ENCODE measurements at places on chromosomes 6 and 20.

DNA sequence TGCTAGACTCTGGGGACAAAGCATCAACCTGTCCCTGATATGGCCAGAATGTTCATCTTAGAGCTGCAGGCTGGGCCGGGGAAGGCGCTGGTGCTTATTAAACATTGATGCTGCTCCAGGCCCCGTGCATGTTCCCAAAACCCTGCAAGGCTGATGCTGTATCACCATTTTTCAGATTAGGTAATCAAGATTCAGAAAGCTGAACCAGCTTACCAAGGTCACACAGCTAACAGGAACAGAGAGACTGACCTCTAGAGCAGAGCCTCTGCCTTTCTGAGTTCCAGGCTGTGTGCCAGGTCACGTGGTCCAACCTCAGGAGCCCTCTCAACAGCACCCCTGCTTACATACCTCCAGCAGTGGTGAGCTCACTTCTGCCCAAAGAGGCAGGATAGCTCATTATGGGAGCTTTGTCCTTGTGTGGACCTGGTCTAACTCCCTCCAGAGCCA lies 16.1 kb upstream of the VSTM2L start:
- no peak overlapping the region for H3K27ac ChIP-seq
- H3K27me3 ChIP-seq: no peaks in the 10 kb centered on the region
- H3K4me1 ChIP-seq: no peaks in the 10 kb centered on the region
- no peaks in the 10 kb centered on the region for H3K36me3 ChIP-seq
- no peak for DNase-seq
- no peak overlapping the region for H3K4me3 ChIP-seq

GRCh38 chr6:76518443-76518842 lies 446.0 kb upstream of the IMPG1 start:
- no peak for DNase-seq
- no peaks in the 10 kb centered on the region for H3K36me3 ChIP-seq
- H3K27me3 ChIP-seq: no peaks in the 10 kb centered on the region

DNA sequence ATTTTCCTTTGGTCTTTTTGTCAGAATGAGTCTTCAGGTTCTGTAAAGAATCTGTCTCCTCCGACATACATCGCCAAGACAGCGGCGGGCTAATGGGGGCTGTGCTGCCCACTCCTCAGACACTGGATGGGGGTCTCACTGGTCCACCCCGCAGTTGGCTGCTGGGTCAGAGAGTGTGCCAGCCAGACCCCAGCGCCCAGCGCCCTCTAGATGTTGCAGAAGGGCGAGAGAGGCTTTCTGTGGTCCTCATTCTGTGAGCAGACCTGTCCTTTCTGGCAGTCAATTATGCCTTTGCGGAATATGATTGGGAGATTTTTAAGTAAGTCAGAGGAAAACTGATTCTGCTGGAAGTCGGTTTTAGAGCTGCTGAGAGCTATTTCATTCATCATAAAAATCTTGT lies 7.8 kb upstream of the CCR6 start:
- H3K4me3 ChIP-seq: no peak overlapping the region
- DNase-seq: no peak
- H3K36me3 ChIP-seq: no peaks in the 10 kb centered on the region
- H3K4me1 ChIP-seq: no peaks in the 10 kb centered on the region
- no peak overlapping the region for H3K27ac ChIP-seq

GRCh38 chr6:20416567-20417345 lies 15.1 kb downstream of the E2F3 start:
- no peaks in the 10 kb centered on the region for H3K27me3 ChIP-seq
- H3K27ac ChIP-seq: no peak overlapping the region
- no peak for DNase-seq
- H3K4me3 ChIP-seq: no peak overlapping the region
- peaks cover 10% of the 10 kb centered on the region for H3K4me1 ChIP-seq

DNA sequence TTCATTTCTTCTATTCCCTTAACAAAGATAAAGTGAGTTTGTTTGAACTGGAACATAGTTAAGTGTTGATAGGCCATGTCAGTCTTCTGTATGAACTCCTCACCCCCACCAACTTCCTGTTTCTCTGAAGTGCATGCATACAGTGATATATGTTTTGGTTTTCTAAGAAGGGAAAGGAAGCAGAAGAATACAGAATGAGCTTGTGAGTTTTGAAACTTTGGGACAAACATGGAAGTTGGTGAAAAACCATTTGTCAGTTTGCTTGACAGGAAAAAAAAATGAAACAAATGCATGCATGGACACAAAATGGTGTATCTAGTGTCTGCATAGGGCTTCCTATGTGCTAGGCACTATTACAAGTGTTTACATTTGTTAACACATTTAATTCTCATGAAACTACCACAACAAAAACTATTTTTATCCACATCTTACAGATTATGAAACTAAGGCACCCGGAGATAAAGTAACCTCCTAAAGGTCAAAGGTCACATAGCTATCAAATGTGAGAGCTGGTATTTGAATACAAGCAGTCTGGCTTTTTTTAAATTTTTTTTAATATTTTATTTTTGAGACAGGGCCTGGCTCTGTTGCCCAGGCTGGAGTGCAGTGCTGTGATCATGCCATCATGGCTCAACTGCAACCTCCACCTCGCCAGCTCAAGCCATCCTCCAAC lies 105.9 kb downstream of the ADGRB3 start:
- H3K27ac ChIP-seq: no peak overlapping the region
- peaks cover 2% of the 10 kb centered on the region for H3K27me3 ChIP-seq
- H3K4me3 ChIP-seq: no peak overlapping the region
- no peaks in the 10 kb centered on the region for H3K36me3 ChIP-seq

DNA sequence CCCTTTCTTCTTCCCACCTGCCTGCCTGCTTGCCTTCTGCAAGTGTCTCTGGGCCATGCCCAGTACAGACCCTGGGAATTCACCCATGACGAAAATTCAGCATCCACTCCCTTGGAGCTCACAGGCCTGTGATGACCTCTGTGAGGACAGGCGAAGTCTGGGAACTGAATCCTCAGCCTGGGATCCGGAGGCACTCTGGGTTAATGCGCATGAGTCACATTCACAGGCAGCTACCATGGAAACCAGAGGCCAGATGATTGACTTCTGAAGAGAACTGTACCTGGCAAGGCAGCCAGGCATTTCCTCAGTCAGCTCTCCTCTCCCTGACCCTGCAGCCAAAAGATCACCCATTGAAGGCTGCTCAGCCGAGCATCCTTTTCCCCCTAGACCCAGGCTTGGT lies 41.0 kb downstream of the SLC9A8 start:
- peak overlapping the region; percentile 69 for H3K27ac ChIP-seq
- H3K4me1 ChIP-seq: peaks cover 3% of the 10 kb centered on the region
- no peaks in the 10 kb centered on the region for H3K27me3 ChIP-seq
- no peaks in the 10 kb centered on the region for H3K36me3 ChIP-seq

DNA sequence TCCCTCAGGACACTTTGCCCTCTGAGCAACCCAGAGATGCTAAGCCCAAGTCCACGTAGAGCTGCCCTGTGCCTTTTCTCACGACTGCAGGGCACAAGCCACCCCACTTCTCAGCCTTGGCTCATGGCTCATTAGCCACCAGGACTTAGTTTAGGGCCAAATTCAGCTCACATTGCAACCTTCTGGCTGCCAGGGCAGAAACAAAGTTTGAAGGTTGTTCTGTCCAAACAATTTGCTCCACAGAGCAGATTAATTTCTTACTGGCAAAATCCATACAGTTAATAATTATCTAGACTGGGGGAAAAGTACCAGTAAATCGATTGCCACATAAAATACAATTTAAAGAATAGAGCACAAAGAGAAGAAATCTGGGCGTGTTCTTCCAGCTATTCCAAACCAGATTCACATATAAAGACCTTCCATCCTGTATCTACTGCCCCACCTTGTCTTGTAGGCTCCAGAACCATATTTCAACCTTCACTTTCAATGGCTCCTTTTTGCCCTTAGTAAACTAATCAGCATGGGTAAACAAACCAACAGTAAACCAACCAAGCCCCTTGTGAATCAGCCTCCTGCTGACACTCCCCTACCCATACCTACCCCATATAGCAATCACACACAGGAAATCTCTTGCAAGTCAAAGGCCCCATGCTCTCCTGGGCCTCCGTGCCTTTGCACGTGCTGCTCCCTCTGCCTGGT lies 101.9 kb downstream of the QRSL1 start:
- no peak overlapping the region for H3K4me3 ChIP-seq
- H3K27ac ChIP-seq: no peak overlapping the region
- H3K4me1 ChIP-seq: peaks cover 1% of the 10 kb centered on the region
- H3K27me3 ChIP-seq: no peaks in the 10 kb centered on the region
- no peak for DNase-seq

GRCh38 chr6:148852688-148853087 lies 105.9 kb downstream of the UST start:
- H3K36me3 ChIP-seq: no peaks in the 10 kb centered on the region
- H3K27ac ChIP-seq: no peak overlapping the region
- no peak for DNase-seq
- no peaks in the 10 kb centered on the region for H3K27me3 ChIP-seq

DNA sequence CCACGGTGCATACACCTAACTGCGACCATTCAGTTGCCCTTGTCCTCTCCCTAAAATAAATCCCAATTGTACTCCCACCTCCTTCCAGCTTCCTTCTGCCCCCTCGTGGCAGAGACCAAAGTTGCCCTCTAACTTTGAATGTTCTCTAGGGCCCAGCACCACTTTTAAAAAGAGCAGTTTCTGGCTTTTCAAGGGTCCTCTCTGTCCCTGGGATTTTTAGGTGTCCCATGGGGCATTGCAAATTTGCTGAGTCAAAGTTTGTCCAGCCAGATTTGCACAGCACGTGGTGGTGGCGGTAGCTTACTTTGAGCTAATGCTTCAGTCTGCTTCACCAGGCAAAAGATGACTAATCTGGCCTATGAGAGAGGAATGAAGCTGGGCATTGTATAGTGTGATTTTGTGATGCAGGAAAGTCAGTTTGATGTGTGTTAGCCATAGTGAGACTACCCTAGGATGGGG lies 100.2 kb downstream of the PERP start:
- no peak for DNase-seq
- no peaks in the 10 kb centered on the region for H3K27me3 ChIP-seq
- no peak overlapping the region for H3K27ac ChIP-seq
- H3K4me1 ChIP-seq: no peaks in the 10 kb centered on the region
- H3K4me3 ChIP-seq: no peak overlapping the region

DNA sequence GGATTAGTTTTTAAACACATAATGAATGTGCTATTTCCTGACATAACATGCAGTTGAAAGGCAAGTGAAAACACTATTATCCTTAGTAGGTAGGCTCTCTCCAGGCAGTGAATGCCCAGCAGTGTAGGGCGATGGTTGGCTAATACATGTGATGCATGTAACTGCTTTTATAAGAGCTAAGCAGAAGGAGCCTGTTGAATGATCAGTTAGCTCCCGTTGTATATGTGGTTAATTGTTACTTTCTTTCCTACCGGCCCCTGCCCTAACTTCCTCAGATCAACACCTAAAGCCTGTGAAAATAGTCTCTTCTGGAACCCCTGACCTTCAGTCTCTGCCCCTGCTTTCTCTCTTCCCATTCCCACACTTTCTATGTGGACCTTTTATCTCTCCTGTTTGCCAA lies 10.5 kb downstream of the SOX4 start:
- no peak overlapping the region for H3K4me3 ChIP-seq
- H3K27me3 ChIP-seq: no peaks in the 10 kb centered on the region
- DNase-seq: no peak
- peaks cover 5% of the 10 kb centered on the region for H3K4me1 ChIP-seq
- H3K36me3 ChIP-seq: no peaks in the 10 kb centered on the region

- no peak for DNase-seq
- no peak overlapping the region for H3K27ac ChIP-seq
- no peaks in the 10 kb centered on the region for H3K27me3 ChIP-seq
- H3K4me3 ChIP-seq: no peak overlapping the region
- no peaks in the 10 kb centered on the region for H3K4me1 ChIP-seq
These were observed 156.4 kb upstream of the RREB1 start for GRCh38 chr6:6951355-6951754.

DNA sequence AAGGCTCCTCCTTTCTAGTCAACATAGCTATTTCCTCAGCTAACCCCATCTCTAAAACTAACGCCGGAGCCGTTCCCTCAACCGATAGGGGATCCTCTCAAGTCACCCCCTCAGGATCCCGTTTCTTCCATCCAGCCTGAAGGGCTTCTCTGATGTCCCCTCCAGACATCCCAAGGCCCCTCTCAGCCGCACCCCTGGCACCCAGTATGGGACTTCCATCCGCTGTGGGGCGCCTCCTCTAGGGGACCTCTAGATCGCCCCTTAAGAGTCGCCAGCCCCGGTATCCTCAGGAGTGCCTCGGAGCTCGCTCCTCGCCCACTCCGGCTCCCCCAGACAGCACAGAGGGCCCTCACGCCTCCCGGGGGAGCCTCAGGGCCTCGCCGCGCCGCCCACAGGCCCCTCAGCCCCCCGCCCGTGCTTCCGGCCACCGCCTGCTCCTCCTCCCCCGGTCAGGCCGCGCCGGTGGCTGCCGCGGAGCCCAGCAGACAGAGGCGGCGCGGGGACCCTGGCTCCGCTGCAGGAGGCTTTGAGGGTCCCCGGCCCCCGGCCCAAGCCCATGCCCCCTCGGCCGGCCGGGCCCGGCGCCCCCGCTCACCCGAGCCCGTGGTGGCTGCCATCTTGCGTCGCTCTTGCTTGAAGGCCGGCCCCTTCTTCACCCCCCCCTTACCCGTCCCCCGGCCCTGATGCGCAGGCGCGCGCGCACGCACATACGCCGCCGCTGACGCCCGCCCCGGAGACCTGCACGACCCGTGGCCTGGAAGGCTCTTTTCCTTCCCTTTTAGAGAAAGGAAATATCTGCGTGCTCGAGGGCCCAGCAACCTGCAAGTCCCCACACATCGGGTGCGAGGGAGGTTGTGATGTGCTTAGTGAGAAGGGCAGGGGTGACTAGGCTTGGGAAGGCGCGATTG lies at the start of gene UBE2V1:
UBE2V1 (minus strand) TSS at position 639 of the 908 bp plus-strand sequence; CDS start at position 617, 22 bp downstream.
- DNase-seq: peak; percentile 96
- peak within 1 kb of the TSS; percentile 93 for H3K27ac ChIP-seq
- peak within 1 kb of the TSS; percentile 90 for H3K4me3 ChIP-seq
- H3K4me1 ChIP-seq: peaks cover 8% of the 10 kb centered on the region
- no peaks in the 10 kb centered on the region for H3K36me3 ChIP-seq
- H3K27me3 ChIP-seq: no peaks in the 10 kb centered on the region

DNA sequence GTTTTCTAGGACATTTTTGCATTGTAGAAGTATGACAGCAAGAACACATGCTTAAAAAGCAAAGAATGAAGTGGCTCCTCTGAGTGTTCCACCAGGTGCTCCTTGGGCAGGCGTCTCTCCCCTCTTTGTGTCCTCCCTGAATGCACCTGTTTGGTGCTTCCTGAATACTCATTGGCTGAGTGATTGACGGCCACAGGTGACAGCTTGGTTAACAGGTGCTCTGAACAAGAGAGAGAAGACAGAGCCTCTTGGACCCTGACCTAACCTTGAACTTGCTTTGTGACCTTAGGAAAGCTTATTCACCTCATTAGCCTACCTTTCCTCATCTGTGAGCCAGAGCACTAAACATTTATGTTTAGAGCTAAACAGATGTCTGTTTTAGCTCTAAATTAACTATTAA lies 93.7 kb downstream of the TULP4 start:
- no peaks in the 10 kb centered on the region for H3K36me3 ChIP-seq
- H3K4me3 ChIP-seq: no peak overlapping the region
- H3K4me1 ChIP-seq: peaks cover 2% of the 10 kb centered on the region
- no peaks in the 10 kb centered on the region for H3K27me3 ChIP-seq

DNA sequence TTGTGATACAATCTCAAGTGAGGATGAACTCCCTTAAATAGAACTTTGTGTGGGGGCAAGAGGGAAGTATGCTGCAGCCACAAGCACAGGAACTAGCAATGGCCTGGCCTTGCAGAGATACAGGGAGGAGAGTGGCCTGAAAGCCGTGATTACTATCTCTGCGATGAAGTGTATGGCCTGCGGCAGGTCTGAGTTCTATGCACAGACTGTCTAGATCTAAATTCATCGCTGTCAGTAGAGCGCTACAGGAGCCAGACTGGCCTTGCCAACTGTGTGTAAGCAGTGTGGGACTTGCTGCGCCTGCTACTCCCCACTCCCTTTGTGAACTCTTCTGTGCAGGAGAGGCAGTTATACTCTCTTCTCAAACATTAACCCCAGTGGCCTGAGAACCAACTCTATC lies 997.0 kb downstream of the GRIK2 start:
- no peaks in the 10 kb centered on the region for H3K4me1 ChIP-seq
- DNase-seq: no peak
- no peak overlapping the region for H3K27ac ChIP-seq
- no peaks in the 10 kb centered on the region for H3K36me3 ChIP-seq

Data from aorta (tissue), 5 donors.